ENCODE measurements at places on chromosomes 11 and 22.

DNA sequence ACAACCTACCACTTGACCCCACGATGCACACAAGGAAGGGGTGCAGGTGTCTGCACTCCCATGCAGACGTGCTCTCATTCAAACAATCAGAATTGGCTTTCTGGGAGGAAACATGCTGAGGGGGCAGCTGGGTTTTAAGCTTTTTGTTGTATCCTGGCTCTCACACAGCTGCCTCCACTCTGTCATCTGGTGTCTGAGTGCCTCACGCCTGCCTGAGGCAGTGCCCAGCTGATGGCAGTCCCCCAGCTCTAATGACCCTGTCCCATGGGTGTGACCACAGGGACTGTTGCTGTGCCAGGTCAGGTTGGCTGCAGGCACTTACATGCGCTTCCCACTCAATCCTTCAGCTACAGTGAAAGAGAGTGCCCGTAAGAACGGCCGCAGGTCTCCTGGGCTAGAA is 53.7 kb downstream of the ARFGAP3 start:
- ATAC-seq: no peak

GRCh38 chr22:35766654-35767580 is 49.2 kb downstream of the APOL5 start:
- ATAC-seq: peak; percentile 56

DNA sequence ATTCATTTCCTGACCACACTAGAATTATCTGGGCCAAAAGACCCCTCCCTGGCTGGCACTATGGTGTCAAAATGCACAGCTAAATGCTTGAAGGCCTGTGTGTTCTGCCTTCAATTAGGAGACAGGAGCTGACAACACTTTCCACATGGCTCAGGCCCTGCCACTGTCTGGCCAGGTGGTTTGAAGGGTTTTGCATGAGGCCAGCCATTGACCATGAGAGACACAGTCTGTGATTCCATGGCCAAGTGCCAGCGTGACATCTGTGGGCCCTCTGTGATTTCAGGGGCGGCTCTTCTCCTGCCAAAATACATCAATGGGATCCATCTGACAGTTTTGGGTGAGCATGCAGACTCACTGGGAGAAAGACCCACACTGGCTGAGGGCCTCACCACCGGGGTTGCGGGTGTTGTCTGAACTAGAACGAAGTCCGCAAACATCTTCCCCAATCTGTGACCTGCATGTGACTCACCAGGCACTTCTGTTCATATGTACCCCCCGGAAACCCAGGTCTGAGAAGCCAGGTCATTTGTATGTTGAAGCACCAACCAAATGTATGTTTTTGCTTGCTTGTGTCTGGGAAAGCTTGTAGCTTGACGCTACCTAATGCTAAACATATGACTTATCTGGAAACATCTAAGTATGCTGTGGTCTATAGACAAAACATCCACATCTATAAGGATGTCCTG is 20.7 kb upstream of the NAV2 start:
- ATAC-seq: no peak

DNA sequence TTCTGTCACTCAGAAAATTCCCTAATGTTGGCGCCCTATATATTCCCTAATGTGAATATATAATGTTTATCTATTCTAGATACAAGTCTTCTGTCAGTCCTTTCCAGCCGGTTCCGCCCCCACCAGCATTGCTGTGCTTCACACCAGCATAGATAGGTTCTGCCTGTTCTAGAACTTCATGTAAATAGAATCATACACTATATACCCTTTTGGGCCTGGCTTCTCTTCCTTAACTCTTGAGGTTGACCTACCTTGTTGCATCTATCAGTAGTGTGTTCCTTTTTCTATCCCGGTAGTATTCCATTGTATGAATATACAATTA is 34.6 kb downstream of the OTOG start:
- no peak for ATAC-seq

DNA sequence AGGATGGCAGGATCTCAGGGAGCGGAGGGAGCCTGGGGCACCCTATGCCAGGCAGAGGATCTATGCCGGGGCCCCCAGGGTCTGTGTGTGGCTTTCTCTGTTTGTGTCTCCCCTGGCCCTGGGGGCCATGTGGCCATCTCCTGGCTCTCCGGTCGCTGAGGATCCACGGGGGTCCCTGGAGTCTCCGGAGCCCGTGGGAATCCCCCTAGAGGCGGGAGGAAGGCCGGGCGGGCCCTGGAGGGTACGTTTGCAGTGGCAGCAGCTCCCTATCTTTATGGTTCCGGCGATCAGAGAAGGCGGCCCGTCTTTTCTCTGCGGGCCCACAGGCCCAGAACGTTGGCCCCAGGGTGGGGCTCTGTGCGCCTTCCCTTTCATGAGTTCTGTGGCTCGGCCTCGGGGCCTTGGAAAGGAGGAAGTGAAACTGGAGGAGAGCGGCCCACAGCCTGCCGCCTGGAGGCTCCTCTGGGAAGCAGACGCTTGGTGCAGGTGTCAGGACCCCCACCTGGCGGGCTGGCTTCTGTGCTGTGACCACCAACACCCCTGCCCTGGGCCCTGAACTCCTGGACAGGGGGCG is 82.1 kb downstream of the KCNQ1 start:
- no peak for ATAC-seq

- no peak for ATAC-seq
Observed at GRCh38 chr11:130300567-130300966, 14.2 kb downstream of the ZBTB44 start.

- no peak for ATAC-seq
Observed at GRCh38 chr22:45534339-45535192, 31.9 kb downstream of the FBLN1 start.

- no peak for ATAC-seq
Observed at GRCh38 chr11:43845816-43846215, 34.8 kb upstream of the ALKBH3 start.

All from motor neuron (in vitro differentiated cells).